GM06990 (cell line): ENCODE measurements at places on chromosomes 7 and 10.
A peak's percentile ranks its signal among the peaks of the same experiment; 100 is the strongest.

DNA sequence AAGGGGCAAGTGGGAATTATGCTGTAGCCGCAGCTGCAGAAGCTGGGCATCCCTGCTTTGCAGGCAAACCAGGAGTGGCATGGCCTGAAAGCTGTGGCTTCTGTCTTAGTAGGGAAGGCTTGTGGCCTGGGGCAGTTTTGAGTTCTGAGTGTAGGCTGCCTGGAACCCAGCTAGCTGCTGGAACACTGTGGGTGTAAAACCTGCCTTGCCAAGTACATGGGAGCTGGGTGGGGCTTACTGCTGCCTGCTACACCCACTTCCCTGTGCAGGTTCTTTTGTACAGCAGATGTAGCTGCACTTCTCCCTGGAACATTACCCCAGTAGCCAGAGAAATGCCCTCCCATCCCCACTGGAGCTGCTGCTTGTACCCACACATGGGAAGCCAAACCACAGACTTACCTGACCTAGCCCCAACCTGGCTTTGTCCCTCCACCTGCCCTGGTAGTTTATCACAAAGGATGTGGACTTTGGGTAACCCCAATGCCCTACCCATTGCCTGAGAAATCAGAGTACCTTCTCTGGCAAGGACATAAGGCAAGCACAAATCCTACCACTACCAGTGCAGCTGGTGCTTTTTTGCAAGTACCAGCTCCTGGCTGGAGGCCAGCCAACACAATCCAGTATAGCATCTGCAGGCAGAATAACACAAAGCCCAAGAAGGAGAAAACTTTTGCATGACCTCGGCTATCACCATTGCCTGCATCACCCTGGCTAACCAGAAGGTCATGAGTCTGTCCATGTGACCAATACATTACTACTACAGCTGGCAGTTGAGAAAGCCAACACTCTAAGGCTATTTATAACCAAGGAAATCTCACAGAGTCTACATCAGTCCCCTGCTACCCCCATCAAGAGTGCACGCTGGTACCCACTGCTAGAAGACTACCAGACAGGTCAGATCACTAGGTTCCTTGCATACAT lies 26.5 kb upstream of the PPP1R3A start:
- no peak for DNase-seq

DNA sequence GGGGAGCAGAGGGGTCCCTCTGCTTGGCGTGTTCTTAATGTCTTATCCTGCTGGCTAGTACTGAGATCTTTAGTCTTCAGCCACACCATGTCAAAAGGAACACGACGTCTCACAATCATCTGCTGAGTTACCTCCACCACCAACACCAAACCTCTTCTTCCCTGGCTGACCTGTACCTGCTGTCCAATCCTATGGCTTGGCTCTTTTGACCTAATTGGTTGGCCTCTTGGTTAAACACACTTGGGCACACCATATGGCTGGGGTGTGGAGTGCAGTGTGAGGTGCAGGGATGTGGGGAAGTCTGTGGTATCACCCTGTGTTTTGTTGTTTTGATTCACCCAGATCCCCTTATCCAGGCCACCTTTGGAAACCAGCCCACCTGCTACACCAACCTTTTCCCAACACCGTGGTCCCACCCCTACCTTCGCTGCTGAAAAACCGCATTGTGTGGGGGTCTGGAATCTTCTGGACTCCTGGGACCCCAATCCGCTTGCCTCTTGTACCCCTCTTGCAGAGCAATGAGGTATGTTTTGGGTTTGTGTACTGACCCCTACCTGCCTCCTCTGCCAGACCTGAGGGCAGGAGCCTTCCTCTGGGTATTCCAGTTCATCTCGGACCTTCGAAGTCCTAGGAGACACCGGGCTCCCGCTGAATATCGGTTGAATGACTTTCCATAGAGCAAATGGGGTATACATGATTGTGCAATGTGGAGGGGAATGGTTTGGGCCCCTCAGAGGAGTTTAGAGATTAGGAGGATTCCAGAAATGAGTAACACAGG lies 2.8 kb upstream of the LBX1 start:
- DNase-seq, result no peak

DNA sequence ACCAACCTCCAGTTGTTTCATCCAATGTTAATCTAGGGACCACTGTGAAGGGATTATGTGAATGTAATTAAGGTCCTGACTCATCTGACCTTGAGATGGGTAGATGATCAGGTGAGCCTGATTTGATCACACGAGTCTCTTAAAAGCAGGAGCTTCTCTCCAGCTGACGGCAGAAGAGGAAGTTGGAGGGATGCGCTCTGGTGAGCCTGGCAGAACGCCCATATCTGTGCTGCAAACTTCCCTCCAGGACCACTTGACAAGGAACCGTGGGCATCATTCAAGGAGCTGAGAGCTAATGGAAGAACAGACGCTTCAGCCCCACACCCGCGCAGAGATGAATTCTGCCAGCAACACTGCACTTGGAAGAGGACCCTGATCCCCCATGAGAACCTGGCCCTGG lies 642.4 kb downstream of the TNS3 start:
- DNase-seq, result no peak

DNA sequence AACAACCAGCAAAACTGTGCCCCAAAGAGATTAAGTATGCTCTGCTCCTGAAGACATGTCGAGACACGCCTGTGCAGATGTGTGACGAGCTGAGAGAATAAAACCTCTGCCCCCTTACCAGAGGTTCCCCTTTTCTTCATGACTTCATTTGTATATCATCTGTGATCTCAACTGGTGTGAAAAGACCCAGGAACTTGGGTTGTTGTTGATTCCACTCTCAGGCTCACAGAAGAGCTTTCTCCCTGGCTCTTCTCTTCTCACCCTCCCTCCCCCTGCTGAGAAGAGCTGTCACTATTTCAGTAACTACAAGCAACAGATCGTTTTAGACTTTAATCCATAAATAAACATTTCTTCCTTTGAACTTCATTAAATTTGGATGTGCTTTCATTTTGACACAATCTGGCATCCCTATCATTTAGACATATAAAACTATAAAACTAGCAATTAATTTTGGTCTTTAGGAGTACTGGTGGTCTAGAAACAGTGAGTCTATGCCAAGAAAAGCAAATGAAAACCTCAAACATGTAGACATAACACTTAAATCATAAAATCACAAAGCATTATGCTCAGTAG lies 179.3 kb upstream of the FZD8 start:
- peak; percentile 20 for DNase-seq

DNA sequence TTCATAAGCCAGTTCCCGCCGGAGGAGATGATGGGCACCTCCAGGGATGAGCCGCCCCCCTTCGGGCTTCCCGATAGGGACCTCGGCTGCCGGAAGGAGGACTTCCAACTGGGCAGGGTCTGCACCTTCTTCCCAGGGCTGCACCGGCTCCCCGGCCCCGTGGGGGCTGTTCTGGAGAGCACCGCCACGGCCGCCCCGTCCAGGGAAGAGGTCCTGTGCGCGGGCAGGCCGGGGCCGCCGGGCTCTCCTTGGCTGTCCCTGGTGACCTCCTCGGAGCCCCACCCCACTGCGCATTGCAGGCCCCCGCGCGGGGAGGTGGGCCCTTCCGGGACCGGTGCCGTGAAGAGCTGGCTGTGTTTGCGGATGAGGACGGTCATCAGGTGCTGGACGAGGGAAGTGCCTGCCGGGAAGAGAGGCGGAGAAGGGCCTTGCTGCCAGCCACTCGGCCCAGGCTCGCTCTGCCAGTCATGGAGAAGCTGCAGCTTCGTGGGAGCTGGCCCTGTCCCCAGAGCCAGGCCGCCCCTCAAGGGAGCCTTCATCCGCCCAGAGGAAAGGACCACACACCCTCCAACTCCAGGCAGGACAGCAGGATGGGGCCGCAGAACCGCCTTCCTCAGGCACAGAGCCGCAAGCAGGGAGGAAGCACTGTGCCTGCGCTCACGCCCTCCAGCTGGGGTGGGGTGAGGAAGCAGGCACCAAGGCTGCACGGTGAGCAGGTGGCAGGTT lies 144.4 kb downstream of the MAPK8 start:
- no peak for DNase-seq

GRCh38 chr10:49189422-49189821 lies 1.2 kb upstream of the TMEM273 start:
- no peak for DNase-seq

GRCh38 chr7:20217193-20217948 lies at the start of gene MACC1:
Gene MACC1 (minus strand): TSS chr7:20217384. CDS start chr7:20161862, 55,522 bp downstream.
- peak; percentile 56 for DNase-seq

GRCh38 chr7:70354409-70355169 lies 756.3 kb downstream of the AUTS2 start:
- DNase-seq, result no peak

- no peak for DNase-seq
Observed at GRCh38 chr7:121157885-121158590, 169.5 kb downstream of the CPED1 start.

- no peak for DNase-seq
Observed at GRCh38 chr10:91127341-91128082, 93.0 kb upstream of the PCGF5 start.

GRCh38 chr10:66748217-66748616 lies 177.6 kb upstream of the LRRTM3 start:
- no peak for DNase-seq

- DNase-seq, result no peak
Observed at GRCh38 chr7:132891554-132891953, 190.3 kb downstream of the CHCHD3 start.

DNA sequence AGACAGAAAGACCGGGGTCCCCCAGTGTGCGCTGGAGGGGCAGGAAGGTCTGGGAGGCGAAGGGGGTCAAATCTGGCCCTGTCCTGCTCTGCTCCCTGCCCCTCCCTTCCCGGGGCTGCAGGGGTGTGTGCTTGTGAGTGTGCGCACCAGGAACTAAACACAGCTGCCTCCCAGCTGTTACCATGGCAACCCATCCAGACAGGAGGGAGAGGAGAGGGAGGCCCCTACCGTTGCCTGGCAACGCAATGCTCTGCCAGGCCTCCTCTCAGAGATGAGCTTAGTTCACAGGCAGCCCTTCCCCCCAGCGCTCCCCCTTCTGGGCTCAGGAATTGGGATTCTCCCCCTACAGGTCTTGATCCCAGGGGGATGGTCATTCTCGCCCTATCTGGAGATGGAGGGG lies 6.1 kb downstream of the NYAP1 start:
- no peak for DNase-seq

- DNase-seq, result no peak
Observed at GRCh38 chr7:36871863-36872262, 147.6 kb upstream of the AOAH start.

DNA sequence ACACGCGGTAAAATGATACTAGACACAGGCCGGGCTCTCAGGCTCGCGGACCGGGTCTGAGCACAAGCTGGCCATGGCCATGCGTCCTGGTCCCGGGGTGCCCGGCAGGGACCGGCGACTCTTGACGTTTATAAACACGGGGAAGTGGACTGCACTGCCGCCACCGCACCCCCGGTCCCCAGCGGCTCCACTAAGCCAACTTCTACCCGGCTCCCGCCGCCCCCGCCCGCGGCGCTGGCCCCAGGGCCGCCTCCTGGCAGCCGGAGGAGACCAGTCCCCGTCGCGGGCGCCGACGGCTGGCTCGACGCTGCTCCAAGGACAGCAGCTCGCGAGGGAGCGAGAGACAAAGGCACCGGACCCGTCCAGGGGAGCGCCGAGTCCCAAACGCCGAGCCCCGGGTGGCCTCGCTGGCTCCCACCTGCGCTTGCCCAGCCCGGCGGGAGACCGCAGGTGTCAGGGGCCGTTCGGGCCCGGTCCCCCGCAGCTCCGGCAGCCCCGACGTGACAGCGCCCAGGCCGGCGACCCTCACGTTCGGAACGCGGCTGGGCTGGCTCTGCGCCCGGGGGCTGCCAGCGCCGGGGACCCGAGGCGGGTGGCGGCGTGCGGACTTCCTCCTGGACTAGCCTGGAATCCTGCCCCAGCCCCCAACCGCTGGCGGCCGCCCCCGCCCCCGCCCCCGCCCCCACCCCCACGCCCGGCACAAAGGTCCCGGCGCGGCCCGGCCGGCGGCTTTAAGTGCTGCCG lies 517 bp downstream of the ITGB1 start:
- DNase-seq, result peak; percentile 57

GRCh38 chr10:121753726-121754476 lies 155.7 kb upstream of the FGFR2 start:
- DNase-seq, result peak; percentile 74

GRCh38 chr7:130423501-130424037 lies 17.2 kb downstream of the CEP41 start:
- DNase-seq, result no peak

- DNase-seq, result no peak
Observed at GRCh38 chr10:112404617-112405016, 30.7 kb downstream of the ACSL5 start.

DNA sequence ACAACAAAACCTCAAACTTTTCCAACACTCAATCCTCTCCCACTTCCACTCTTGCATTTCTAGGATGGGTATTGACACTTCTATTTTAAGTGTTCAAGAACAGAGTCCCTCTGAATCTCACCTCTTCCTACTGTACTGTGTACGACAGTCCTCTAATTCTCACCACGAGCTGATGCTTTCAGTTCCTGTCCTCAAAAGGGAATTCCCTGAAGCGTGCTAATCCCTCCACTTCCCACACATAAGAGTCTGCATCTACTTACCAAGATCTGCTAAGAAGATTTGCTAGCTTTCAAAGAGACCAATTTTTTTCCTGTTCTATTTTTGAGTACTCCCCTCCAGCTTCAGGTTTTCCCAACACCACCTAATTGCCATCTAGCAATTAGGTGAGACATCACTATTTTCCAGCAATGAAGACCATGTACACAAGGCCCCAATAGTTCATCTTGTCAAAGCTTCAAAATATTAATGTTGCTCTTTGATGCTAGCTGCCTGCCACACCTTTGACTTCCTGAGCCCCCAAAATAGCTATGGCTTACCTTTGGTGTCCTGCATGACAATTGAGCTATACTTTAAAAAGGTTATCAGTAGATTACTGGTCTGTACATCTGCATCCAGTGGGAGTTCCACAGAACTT lies 54.4 kb downstream of the ARMH3 start:
- peak; percentile 58 for DNase-seq

DNA sequence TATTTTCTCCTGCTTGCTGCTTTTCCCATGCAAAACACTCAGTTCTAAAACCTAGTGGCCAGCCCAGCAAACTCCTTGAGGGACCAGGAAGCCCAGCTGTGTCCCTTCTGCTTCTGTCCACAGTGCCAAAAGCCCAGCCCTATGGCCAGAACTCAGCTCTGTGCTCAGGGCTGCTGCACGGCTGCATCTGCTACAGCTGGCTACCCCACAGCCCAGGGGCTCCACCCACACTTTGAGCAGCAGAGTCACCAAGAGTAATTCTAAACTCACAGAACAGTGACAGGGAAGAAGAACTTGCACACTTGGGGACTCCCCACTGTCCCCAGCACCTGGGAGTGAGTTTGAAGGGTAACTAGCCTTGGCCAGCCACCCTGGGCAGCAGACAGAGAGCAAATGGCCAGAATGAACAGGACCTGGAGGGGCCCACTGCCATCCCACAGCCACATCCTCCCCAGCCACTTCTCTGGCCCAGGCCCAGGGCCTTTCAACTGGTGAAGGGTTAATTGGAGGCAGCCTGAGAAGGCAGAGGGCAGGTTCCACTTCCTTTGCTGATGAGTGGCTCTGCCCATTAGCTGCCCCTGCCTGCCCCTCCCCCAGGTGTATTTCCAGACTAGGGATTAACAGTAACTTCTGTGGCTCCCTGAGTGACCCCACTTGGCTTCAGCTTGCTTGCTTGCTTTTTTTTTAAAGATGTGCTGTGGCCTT lies 28.1 kb upstream of the TRIM8 start:
- DNase-seq, result no peak
